ENCODE measurements at places on chromosomes 6 and 20. TPM values are rescaled to one million over a fixed set of nuclear protein-coding genes. Genes with fewer than 3 reads are reported as not detected.
A peak's percentile ranks its signal among the peaks of the same experiment; 100 is the strongest.

- no peaks in the 10 kb centered on the region for H3K27me3 ChIP-seq
- H3K4me3 ChIP-seq = no peak overlapping the region
- H3K27ac ChIP-seq = no peak overlapping the region
- no peaks in the 10 kb centered on the region for H3K36me3 ChIP-seq
- DNase-seq = no peak
Observed at GRCh38 chr6:20409427-20409971, 7.8 kb downstream of the E2F3 start.

DNA sequence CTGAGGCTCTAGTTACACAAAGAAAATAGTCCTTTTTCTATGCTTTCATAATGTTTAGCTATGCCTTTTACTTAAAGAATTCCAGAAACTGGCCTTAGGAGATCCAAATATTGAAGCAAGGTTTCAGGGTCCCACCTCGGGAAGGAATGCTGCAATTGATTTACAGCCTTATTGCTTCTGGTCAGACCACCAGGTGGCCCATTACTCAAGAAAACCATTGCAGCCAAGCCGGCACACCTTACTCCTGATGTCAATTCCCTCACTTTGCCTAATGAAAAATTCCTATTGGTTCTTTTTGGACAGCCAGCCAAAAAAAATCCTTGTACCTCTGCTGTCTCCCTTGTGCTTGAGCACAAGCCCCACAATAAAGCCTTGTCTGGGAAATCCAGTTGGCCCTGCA lies 173.9 kb downstream of the LMBRD1 start:
- no peaks in the 10 kb centered on the region for H3K4me1 ChIP-seq
- H3K27me3 ChIP-seq = no peaks in the 10 kb centered on the region
- no peak for DNase-seq
- H3K36me3 ChIP-seq = no peaks in the 10 kb centered on the region
- no peak overlapping the region for H3K4me3 ChIP-seq

DNA sequence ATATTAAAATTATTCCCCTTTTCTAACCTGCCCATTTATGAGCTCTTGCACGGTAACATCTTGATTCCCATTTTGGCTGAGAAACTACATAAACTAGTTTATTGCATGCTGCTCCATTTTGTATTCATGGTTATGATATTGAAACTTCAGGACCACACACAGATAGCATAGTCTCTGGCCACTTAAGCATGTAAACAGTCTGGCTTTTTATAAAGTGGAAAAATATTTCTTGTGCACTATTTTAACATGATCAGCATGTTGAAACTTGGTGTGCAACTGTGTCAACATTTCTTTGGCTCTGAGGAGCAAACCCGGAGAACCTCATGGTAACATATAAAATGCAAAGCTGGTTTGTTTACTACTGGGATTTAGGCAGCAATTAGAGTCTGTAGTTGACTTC lies 70.7 kb downstream of the SLX4IP start:
- H3K4me1 ChIP-seq = no peaks in the 10 kb centered on the region
- no peak for DNase-seq
- H3K27ac ChIP-seq = peak overlapping the region; percentile 61
- no peaks in the 10 kb centered on the region for H3K36me3 ChIP-seq
- H3K4me3 ChIP-seq = no peak overlapping the region

GRCh38 chr6:112086744-112087135 lies 542 bp downstream of the TUBE1 start:
- no peaks in the 10 kb centered on the region for H3K36me3 ChIP-seq
- DNase-seq = no peak
- no peaks in the 10 kb centered on the region for H3K27me3 ChIP-seq
- H3K4me1 ChIP-seq = no peaks in the 10 kb centered on the region
- peak overlapping the region; percentile 87 for H3K27ac ChIP-seq

NINL gene
- total RNA-seq = 8.3 TPM

DNA sequence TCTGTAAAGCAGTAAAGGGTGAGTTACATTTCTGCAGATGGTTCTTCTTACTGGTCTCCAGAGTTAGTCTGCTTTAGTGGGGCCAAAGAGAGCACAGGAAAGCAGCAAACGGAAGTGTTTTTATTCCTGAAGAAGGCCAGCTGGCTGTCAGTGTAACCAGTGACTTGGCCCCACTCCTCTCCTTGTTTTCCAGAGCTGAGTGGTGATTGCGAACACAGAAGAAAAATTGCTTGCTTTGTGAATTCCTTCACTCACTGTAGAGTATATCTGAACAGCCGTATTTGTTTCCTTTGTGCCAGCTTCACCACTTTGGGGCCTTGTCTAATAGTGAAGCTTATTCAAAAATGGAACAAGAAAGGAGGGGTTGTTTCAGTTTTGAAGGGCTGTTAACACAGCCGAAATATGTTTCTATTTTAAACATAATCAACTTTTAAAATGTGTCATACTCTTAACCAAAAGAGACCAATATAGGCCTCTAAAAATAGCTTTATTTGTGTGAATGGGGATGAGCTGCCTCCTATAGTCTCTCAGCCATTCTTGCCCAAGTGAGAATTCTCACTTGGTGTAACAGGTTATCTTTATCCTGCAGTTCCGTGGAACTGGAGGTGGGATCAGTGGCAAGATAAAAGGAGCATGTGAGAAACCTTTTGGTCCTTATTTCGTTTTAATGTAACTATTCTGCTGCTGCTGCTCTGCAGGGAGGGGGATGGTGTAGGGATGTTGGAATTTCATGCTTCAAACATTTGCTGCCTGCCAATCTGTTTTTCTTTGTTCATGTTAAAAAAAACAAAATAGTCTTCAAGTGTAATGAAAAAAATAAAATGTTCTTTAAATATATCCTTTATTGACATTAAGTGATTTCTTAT lies 37.8 kb downstream of the ZC2HC1B start:
- no peaks in the 10 kb centered on the region for H3K4me1 ChIP-seq
- H3K27ac ChIP-seq = no peak overlapping the region
- H3K27me3 ChIP-seq = no peaks in the 10 kb centered on the region
- no peak for DNase-seq
- H3K36me3 ChIP-seq = no peaks in the 10 kb centered on the region

TSPYL1 gene
- 29.1 TPM for total RNA-seq

- no peaks in the 10 kb centered on the region for H3K36me3 ChIP-seq
- no peak overlapping the region for H3K4me3 ChIP-seq
- H3K27me3 ChIP-seq = no peaks in the 10 kb centered on the region
- no peak overlapping the region for H3K27ac ChIP-seq
- H3K4me1 ChIP-seq = no peaks in the 10 kb centered on the region
- DNase-seq = no peak
Observed at GRCh38 chr6:150887978-150888563, 22.6 kb downstream of the MTHFD1L start.

GRCh38 chr6:127381384-127381783 lies 38.0 kb upstream of the ECHDC1 start:
- no peak overlapping the region for H3K4me3 ChIP-seq
- no peaks in the 10 kb centered on the region for H3K27me3 ChIP-seq
- DNase-seq = no peak
- no peaks in the 10 kb centered on the region for H3K4me1 ChIP-seq
